ENCODE measurements at places on chromosomes 6 and 20. TPM values are rescaled to one million over a fixed set of nuclear protein-coding genes. Genes with fewer than 3 reads are reported as not detected.
A peak's percentile ranks its signal among the peaks of the same experiment; 100 is the strongest.

Gene CDYL
- polyA plus RNA-seq = 15.4 TPM

DNA sequence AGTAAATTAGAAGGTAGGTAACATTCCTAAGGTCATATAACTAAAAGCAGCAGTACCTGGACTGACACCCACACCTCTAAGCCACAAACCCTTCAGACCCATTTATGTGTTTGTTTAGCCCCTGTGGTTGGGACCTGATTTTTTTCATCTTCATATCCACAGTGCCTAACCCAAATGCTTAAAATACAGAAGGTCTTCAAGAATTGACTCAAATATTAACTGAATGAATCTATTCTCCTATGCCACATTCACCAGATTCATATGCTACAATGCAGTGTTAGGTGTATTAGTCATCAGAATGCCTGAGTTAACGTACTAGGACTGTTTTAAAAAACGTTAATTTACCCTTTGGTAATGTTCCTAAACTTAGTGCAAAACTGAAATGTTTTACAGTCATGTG is 124.8 kb downstream of the AHI1 start:
- DNase-seq = no peak

Gene PRICKLE4
- 1.6 TPM for polyA plus RNA-seq

DNA sequence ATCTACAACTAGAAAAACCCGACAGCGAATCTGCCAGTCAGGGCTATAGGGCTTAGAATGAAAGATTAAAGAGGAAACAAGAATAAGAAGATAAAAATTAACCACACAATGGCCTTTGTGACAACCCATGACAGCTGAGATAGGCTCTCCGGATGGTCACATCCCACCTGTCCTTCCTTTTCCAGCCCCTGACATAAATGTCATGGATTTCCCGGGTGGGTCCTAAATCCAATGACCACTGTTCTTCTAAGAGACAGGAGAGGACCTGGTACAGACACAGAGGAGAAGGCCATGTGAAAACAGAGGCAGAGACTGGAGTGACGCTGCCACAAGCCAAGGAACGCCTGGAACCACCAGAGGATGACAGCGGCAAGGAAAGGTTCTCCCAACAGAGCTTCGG is 41.8 kb downstream of the ATXN1 start:
- DNase-seq = no peak

GRCh38 chr20:38126932-38127621 is 38.0 kb downstream of the TGM2 start:
- no peak for DNase-seq

DNA sequence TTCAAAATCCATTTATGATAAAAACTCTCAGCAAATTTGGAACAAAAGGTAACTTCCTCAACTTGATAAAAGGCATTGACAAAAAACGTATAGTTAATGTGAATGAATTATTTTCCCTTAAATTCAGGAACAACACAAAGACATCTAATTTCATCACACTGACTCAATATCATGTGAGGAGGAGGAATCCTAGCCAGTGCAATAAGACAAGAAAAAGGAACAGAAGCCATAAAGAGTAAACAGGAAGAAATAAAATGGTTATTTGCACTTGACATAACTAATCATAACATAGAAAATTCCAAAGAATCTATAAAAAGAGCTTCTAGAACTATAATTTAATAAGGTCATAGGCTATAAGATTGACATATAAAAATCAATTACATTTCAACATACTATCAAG is 31.4 kb downstream of the CHD6 start:
- no peak for DNase-seq

- peak; percentile 64 for DNase-seq
Measured at GRCh38 chr20:52312132-52312729, 120.7 kb upstream of the ZFP64 start.

Gene OVOL2
- polyA plus RNA-seq = not detected

Gene SCRT2
- 8.2 TPM for polyA plus RNA-seq

DNA sequence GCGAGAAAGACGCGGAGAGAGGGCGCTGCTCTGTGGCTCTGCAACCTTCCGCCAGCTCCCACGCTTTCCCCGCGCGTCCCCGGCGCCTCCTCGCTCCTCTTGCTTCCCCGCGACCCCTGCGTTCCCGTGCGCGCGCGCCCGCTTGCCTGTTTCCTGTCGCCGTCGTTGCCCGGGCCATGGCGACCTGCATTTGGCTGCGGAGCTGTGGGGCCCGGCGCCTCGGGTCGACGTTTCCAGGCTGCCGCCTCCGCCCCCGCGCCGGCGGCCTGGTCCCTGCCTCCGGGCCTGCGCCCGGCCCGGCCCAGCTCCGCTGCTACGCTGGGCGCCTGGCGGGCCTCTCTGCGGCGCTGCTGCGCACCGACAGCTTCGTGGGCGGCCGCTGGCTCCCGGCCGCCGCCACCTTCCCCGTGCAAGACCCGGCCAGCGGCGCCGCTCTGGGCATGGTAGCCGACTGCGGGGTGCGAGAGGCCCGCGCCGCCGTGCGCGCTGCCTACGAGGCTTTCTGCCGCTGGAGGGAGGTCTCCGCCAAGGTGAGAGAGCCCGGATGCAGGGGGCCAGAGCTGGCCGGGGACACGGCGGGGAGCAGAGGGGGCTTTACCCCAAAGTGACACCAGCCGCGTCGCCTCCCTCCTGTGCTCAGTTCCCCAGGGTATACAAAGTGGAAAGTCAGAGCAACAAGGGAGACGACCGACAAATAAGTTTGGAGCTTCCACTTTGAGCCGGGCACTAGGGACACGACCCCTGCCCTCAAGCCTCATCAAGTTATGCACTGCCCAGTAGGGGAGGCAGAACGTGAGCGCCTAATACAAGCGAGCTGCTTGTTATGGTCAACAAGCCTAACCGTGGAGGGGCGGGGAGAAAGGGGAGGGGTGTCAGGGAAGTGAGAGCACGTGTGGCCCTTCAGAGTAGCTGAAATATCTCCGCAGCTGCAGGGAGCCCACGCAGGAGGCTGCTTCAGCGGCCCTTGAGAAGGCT is at the start of gene ALDH5A1:
Gene ALDH5A1 (plus strand): TSS at position 149 of the 975 bp plus-strand sequence. CDS start 28 bp downstream, at position 177.
- peak; percentile 44 for DNase-seq

Gene KCNG1
- polyA plus RNA-seq = 10.2 TPM

DNA sequence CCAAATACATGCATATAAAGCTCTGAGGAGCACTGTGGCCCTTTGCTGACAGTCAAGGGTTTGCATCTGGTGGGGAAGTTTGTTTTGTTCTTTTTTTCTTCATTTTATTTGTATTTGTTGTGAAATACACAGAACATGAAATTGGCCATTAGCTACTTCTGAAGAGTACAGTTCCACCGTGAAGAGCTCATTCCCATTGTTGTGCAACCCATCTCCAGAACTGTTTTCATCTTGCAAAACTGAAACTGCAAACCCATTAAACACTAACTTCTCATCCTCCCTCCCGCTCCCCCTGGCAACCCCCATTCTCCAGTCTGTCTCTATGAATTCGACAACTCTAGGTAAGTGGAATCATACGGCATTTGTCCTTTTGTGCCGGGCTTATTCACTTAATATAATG is 231.3 kb downstream of the TFAP2C start:
- DNase-seq = no peak

- DNase-seq = no peak
Measured at GRCh38 chr6:17354700-17355403, 38.5 kb upstream of the CAP2 start.

DNA sequence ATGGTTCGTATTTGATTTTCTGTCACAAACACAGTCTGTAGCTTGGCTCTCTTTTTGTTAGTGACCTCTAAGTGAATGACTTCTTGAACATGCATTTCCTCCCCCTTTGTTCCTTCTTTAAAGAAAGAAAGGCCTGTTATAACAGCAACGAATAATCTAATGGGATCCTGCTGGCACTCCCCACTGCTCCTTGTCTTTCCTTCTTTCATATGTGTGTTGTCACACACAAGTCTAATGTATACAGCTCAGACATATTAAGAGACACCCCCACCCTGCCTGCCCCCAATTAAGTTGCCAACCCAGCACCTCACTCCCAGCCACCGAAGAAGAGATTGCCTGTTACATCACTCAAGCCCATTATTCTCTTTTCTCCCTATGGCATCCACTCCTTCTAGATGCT is 4.9 kb upstream of the SAMD5 start:
- DNase-seq = no peak

GRCh38 chr6:15410752-15411151 is 164.9 kb downstream of the JARID2 start:
- DNase-seq = no peak

Gene SLC22A23
- polyA plus RNA-seq = 51.9 TPM

Gene HLA-DRB1
- 3.5 TPM for polyA plus RNA-seq

Gene SPAG4
- polyA plus RNA-seq = 4.2 TPM

GRCh38 chr6:154298297-154298696 is 58.3 kb downstream of the IPCEF1 start:
- DNase-seq = no peak

DNA sequence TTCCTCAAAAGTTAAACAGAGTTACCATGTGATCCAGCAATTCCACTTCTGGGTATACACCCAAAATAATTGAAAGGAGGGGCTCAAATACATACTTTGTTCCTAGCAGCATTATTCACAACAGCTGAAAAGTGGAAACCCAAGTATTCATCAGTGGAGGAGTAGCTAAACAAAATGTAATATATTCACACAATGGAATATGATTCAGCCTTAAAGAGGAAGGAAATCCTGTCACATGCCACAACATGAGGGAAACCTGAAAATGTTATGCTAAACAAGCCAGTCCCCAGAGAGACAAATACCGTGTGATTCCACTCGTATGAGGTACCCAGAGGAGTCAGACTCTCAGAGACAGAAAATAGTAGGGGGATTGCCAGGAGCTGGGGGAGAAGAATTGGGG is 44.5 kb downstream of the PXDC1 start:
- no peak for DNase-seq

Gene LRFN2
- 8.6 TPM for polyA plus RNA-seq

GRCh38 chr6:148713921-148714320 is 32.9 kb upstream of the UST start:
- DNase-seq = no peak

Gene HSPA12B
- polyA plus RNA-seq = 13.2 TPM

DNA sequence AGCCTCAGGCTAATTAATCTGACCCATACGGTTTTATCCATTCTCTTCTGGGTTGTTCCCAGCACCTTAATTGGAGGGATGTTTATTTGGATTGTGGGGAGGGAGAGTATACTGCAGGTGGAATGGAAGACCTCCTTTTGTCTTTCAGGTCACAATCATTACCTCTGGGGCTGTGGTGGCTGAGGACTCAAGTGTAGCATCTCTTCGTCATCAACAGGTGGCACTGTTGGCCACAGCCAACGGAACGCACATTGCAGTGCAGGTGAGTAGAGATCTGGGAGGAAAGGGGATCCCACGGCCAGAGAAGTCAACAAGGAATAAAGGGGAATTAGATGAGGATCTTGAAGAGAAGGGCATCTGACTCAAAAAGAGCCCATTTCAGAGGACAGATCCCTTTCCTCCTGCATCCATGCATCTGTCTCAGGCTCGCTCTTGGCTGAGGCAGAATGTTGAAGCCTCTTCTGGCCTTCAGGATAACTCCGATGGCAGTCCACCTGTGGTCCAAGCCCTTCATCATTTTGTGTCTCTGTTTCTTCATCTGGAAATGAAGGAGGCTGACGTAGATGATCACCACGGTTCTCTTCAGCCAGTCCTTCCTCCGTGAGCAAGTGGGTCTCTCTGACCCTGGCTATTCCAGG is 3.2 kb upstream of the DEF6 start:
- no peak for DNase-seq

Gene GABRR2
- 0.40 TPM for polyA plus RNA-seq

DNA sequence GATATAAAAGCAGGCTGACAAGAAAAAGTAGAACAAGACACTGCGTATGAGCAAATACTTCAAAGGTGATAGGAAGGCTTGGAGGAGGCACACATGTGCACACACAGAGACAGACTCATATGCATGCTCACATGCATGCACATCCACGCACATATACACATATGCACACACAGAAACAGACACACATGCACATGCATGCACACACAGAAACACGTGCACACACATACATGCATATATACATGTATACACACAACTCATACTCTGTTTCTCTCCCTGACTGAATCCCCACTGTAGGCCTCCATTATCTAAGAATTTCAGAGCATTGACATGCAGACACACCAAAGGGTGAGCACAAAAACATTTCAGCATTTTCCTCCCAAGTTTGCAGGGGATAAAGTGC is 43.7 kb downstream of the VGLL2 start:
- DNase-seq = no peak

DNA sequence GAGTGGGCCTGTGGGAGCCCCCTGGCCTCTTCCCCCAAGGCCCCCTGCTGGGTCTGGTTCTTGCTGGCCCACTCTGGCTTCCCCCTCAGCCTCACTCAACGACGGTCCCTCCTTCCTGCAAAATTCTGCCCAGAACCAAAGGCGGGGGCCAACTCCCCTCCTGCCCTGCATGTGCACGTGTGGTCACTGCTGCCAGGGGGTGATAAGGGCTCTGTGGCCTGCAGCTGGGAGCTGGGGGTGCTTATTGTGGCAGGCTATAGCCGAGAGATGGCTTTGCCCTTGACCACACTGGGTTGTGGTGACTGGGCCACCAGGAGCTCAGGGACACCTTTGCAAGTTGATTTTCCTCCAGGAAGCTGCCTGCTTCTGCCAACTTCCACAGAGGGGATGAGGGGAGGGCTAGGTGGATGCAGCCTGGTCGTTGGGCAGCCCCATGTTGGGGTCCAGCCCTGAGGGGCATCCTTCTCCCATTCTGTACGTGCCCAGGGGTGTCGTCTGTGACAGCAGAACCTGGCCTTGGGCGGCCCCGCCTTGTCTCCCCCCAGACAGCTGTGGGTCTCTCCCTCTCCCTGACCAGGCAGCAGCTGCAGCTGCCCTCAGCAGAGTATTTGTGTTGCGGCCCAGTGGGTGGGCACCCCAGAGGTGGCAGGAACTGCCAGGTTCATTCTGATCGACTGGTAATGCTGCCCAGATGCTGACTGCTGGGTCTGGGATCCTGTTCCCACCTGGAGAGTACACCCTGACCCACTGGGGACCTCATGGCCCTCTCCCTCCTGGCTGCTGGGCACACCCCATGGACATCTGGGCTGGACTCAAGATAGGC is 5.6 kb downstream of the TCEA2 start:
- DNase-seq = no peak

Gene NOX3
- polyA plus RNA-seq = not detected

GRCh38 chr20:46229478-46230105 is 78.7 kb downstream of the CDH22 start:
- DNase-seq = no peak

DNA sequence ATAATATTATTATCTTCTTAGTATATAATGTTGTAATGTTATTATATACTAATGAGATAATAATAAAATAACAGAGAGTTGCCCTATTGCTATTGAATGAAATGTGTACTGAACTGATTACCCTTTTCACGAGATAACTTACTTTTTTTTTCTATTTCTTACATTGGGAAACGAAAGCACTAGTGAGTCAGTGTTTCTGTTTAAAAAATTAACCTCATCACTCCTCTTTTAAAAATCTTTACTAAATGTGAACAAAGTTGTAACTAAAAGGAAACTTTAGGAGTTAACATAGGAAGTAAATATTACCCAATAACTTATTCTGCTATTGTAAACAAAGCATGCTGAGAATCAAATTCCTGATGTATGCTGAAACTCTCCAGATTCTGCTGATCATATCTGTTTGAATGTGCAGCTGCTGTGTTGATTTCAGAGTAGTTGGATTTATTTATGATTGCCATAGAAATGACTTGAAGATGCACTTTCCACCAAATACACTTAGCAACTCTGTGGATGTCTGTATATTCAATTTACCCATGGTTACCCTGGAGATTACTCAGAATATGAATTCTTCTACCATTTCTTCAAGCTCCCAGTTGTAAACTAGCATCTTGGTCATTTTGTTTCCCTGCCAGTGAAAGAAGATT is 523.4 kb downstream of the TENT5A start:
- DNase-seq = no peak

- DNase-seq = no peak
Measured at GRCh38 chr6:111564482-111564945, 41.2 kb downstream of the TRAF3IP2 start.

Data from spinal cord (tissue), 10 donors.